ENCODE measurements at places on chromosomes 16 and 17.
A peak's percentile ranks its signal among the peaks of the same experiment; 100 is the strongest.

- no peak for DNase-seq
These were observed 98.2 kb upstream of the GNAO1 start for GRCh38 chr16:56093055-56093454.

DNA sequence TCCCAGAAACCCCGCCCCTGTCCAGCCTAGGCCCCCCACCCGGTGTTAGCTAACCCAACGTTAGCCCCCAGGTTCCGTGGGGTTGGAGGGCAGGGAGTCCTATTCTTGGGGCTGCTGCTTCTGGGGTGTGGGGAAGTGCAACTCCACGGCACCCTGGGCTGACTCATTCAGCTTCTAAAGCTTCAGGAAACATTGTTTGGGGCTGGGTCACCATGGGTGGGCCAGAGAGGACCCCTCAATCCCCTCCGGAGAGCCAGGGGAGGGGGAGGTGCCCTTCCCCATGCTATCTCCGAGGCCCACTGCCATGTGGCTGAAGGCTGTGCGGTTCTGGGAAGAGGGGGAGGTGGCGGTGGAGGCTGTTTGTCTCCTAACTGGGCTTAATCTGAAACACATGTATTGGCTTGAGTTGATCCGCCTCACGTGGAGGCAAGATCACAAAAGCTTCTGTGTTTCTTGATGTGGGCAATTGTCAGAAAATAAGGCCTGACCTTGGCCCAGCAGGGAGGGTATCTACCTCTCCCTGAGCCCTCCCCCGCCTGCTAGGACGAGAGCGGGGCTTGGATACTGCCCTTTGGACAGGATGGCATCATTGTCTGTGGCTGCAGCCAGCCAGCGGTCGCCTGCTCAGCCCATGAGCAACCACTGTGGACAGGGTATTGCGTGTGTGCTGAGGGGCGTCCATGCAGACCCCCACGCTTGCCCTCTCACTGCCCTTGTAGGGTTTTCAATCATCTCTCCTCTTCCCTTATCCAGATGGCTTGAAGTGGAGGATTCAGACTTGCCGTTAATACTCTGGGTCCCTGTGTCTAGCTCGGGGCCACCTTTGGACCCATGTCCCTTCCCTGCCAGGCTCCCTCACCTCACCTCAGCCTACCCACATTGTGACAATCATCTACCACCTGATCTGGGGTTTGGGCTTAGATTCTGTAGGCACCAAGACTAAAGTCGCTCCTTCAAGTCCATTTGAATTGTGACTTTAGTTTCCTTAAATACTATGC is 1.3 kb downstream of the SERPINF1 start:
- DNase-seq, result no peak

DNA sequence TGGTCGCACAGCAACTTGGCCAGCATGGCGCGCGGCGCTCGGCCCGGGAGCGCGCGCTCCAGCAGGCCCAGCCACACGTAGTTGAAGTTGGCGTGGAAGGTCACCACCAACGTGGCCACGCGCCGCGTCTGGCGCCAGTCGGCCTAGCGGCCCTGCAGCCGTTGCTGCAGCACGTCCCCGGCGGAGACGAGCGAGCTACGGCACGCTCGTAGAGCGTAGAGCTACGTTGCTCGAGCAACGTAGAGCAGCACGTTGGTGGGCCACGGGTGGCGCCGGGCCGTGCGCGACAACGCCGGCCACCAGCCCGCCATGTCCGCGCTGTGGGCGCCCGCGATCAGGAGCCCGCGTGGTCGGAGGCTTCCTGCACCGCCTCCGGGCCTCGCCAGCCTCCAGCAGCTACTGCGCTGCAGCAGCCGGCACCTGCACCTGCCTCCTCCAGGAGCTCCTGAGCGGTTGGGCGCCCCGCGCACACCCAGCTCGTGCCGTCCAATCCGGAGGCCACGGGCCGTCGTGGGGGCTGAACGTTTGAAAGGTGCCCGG is 13.4 kb upstream of the SULT1A1 start:
- DNase-seq, result peak; percentile 59

GRCh38 chr16:5064915-5065314 is 841 bp downstream of the C16orf89 start:
- no peak for DNase-seq
